ENCODE measurements at places on chromosomes 16 and 17.

- no peak for DNase-seq
Observed at GRCh38 chr16:85888405-85889331, 10.3 kb upstream of the IRF8 start.

DNA sequence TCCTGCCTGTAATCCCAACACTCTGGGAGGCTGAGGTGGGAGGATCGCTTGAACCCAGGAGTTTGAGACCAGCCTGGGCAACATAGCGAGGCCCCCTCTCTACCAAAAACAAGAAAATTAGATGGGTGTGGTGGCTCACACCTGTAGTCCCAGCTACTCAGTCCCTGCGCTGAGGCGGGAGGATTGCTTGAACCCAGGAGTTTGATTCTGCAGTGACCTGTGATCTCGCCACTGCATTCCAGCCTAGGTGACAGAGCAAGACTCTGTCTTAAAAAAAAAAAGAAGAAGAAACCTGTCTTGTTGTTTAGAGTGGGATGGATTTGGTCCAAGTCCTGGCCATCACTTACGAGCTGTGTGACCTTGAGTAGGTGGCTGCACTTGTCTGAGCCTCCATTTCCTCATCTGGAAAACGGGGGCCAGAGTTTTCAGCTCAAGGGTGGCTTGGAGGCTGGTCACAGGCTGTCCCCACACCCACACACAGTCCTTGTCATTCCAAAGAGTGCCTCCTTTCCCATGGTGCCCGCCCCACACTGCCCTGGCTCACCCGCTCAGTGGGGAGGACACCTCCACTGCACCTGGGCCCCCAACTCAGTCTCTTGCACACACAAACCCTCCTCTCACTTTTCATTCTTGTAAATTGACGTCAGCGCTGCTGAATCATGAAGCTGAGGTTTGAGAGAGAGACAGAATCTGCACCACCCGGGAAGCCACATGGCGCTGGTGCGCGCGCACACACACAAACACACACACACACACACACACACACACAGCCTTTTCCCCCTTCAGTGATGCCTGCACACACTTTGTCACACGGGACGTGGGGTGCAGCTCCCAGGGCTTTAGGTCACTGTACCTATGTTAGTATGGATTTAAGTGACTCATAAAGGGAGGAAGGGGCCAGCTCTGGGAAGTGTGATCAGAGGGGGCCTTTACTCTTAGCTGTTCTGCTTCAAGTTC is 4.2 kb downstream of the SOCS1 start:
- DNase-seq, result no peak

GRCh38 chr17:48818361-48818841 is 1.4 kb upstream of the TTLL6 start:
- DNase-seq, result no peak

GRCh38 chr17:71208111-71208704 is 912.6 kb upstream of the SOX9 start:
- DNase-seq, result no peak

DNA sequence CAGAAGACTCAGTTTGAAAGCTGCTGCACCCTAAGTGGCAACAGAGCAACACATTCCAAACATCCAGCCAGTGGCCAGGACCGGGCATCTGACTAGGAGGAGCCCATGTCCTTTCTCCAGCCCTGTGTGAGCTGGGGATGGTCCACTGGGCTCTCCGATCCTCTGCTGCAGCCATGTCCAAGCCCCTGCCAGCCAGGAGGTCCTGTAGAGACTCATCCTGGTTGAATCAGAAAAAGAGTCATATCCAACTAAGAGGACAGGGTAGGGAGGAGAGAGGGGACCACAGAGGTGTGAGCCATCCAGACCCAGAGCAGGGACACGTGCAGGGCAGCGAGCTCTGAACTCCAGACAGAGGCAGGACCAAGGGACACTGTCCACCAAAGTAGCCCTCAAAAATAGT is 163.0 kb upstream of the CDH5 start:
- no peak for DNase-seq

GRCh38 chr16:83343935-83344366 is 463.8 kb upstream of the HSBP1 start:
- DNase-seq, result no peak

- DNase-seq, result no peak
Observed at GRCh38 chr16:27238016-27238587, 30.5 kb downstream of the NSMCE1 start.

DNA sequence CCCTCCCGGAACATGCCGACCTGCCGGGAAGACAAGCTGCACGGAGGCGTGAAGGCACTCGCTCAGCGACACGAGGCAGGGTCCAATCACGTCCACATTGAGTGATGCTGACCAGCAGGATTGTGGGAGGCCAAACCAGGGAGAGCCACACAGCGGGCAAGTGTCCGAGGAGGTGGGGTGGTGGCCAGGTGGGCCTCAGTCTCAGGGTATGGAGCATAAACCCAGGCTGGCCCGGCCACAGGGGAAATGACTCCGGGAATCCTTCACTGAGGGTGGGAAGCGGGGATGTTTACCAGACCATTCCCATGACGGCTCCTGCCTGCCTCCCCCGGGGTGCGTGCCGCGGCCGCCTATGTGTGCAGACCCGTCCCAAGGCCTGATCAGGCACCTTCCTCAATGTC is 62.5 kb downstream of the RPH3AL start:
- no peak for DNase-seq

- DNase-seq, result no peak
Observed at GRCh38 chr16:31157136-31157535, 7.3 kb upstream of the PRSS36 start.

- no peak for DNase-seq
Observed at GRCh38 chr16:67425061-67425460, 5.9 kb upstream of the HSD11B2 start.

DNA sequence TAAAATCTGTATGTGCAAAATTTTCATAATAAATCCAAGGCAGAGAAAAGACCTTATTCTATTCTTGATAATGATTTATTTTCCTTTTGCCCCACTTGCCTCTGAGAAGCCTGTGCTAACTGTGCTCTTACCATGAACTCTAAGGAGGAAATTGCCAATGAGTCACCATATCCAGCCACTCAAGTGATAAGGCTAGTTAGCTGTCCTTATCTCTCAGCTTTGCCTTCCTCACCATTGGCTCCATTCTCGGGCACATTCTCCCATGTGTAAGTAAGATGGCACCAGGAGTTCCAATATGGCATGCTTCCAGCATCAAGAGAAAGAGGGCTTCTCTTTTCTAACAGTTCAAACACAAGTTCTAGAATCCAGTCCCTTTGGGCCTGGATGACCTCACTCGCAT is 142.4 kb downstream of the TOX3 start:
- no peak for DNase-seq

GRCh38 chr17:2230877-2231276 is 72.7 kb downstream of the SMG6 start:
- DNase-seq, result no peak

DNA sequence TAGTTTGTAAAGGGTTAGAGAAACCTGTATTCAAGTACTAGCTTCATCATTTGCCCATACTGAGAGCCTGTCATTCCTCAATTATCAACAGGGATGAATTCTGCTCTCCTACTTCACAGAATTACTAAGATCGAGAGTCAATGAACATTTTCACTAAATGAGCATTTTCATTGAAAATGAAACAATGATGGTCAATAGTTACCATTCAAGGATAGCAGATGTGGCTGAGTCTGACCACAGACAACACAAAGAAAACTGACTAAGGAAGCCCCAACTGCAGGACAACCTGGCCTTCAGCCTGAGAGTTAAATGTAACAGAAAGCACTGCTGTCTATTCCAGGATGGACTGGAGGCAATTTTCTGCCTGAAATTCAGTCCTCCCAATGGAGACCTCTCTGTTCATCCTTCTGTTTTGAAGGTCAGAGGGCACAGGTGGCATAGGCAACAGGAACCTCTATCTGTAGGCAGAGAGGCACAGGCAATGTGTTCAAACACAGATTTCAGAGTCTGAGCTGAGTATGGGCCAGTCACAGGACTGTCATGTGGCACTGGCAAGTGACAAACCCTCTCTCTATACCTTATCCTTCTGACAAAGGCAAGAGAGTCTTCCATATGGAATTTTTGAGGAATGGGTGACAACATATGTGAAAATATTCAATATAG is 19.5 kb downstream of the TRAF4 start:
- no peak for DNase-seq

GRCh38 chr17:71870546-71870862 is 250.3 kb upstream of the SOX9 start:
- DNase-seq, result no peak

DNA sequence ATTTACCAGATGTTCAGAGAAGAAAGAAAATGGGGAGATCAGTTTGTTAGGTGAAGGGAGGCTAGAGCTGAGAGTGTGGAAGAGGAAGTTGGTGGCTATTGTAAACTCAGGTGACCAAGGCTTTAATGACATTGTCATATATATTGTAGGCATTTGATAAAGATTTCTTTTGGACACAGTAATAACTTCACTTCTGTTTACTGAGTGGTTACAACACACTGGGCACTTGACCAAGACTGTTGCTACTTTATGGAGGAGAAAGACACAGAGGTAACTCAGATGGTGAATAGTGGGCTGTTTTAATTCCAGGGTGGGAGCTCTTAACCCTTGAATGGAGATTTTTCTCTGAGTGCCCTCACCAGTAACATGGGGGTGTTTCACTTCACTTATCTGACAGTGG is 46.0 kb downstream of the TNRC6A start:
- DNase-seq, result no peak

DNA sequence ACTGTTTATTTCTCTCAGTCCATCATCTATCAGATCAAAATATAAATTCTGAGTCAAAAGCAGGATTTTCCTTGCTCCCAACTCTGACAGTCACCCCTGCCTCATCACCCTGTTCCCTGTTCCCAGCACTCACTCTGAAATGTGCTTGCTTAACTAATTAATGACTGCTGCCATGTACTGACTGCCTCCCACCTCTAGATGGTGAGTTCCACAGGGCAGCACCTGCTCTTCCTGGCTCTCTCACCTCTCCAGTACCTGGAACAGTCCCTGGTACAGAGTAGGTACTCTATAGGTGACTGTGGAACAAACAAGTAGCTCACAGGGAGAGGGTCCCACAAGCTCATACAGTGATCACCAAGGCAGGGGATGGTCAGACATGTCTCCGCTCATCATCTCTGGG is 114.3 kb upstream of the C16orf82 start:
- no peak for DNase-seq

- DNase-seq, result no peak
Observed at GRCh38 chr17:33574942-33575445, 281.9 kb upstream of the ASIC2 start.

DNA sequence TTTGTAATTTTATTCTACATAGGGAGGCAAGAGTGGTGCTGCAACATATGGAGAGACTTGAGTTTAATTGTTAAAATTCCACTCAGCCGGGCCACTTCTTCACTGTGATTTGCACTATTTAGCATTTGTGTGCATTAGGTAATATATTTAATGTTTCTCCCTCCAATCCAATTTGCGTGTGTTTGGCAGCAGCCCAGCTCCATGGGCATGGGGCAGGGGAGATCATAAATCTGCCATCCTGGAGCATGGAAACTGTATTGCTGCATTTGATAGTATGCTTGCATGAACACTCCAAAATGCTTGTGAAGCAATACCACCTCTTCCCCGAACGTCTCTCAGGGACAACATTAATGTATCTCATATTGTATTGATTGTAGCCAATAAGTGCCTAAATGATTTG is 339.1 kb upstream of the RBFOX1 start:
- no peak for DNase-seq

DNA sequence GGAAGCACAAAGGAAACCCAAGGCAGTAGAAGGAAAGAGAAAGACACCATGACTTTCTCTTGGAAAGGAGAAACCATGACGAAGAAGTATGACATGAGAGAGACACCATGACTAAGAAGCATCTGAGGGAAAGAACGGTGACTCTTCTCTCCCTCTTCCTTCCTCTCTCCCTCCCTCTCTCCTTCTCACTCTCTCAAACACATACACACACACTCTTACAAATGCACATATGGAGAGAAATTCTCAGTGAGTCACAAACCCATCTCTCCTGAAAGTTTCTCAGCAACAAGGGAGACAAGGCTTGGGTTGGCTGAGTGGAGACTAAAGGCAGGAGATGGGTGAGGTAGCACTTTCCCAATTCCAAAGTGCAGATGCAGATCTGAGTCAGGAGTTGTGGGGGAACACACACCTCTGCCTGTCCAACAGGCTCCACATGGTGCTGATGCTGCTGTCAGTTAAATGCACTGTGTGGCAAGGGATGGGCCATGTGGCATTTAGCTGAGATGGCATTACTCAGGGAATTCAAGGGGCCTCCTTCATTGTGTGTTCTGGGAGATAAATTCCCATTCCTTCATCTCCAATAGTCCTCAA is 336.7 kb upstream of the C16orf82 start:
- no peak for DNase-seq

DNA sequence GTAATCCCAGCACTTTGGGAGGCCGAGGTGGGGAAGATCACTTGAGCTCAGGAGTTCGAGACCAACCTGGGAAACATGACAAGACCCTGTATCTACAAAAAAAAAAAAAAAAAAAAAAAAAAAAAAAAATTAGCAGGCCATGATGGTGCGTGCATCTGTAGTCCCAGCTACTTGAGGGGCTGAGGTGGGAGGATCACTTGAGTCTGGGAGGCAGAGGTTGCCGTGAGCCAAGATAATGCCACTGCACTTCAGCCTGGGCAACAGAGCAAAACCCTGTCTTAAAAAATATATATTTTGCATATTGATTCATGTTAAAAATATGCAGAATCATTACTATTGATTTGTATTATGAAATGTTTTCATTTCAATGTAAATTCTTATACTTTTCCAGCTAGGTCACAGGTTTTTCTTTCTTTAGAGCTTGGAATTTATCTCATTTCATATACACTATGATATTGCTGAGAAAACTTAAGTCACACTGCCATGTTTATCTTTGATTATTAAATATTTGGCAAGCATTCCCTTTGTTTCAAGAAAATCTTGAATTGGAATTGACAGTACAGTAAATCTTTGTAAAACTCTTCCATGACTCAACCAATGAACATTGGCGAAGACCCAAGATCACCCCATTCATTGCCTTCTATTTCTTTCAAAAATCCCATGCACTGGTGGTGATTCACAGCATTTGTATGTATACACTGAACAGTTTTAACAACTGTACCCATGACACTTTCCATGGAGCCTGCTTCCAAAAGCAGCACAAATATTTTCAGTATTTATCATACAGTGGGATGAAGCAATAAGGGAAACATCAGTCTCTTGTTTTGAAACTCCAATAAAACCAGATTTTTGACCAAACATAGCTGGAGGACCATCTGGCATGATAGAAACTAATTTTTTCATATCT is 83.5 kb upstream of the TNRC6A start:
- no peak for DNase-seq

DNA sequence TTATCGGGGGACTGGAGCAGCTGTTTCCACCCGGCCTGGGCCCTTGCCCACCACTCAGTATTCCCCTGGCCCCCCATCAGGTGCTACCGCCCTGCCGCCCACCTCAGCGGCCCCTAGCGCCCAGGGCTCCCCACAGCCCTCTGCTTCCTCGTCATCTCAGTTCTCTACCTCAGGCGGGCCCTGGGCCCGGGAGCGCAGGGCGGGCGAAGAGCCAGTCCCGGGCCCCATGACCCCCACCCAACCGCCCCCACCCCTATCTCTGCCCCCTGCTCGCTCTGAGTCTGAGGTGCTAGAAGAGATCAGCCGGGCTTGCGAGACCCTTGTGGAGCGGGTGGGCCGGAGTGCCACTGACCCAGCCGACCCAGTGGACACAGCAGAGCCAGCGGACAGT is 6.1 kb upstream of the TMEM88 start:
- DNase-seq, result no peak

- no peak for DNase-seq
Observed at GRCh38 chr17:72117535-72118334, 3.1 kb upstream of the SOX9 start.

Measured in NCI-H1092 treated with DMSO at 0.1 percent for 48 hours (cell line).